ENCODE measurements at places on chromosomes 11 and 22. TPM values are rescaled to one million over a fixed set of nuclear protein-coding genes. Genes with fewer than 3 reads are reported as not detected.

DNA sequence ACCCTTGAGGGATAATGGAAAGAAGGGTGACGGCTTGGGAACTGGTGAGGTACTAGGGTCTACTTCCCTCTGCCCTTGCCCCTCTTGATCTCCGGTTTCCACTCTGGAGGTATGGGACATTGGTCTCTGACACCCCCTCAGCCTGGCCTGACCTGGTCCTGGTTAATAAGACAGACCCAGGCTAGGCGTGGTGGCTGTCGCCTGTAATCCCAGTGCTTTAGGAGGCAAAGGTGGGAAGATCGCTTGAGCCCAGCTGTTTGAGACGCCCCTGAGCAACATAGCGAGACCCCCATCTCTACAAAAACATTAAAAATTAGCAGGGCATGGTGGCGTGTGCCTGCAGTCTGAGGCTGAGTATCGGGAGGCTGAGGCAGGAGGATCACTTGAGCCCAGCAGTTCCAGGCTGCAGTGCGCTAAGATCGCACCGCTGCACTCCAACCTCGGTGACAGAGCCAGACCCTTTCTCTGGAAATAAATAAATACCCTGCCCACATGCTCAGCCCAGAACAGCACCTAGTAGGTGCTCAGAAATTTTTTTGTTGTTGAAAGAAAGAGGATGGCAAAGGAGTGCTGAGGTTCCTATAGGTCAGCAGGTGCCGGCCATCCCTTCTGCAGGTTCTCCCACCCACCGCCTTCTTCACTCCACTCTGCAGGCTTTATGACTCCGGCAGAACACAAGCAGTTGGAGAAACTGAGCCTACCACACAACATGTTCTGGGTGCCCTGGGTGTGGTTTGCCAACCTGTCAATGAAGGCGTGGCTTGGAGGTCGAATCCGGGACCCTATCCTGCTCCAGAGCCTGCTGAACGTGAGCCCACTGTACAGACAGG lies 6.3 kb downstream of the BEST1 start:
- DNase-seq = no peak

GRCh38 chr11:123587559-123587958 lies 66.9 kb downstream of the SCN3B start:
- DNase-seq = no peak

GRCh38 chr11:123594188-123594901 lies 60.1 kb downstream of the SCN3B start:
- DNase-seq = peak; percentile 27

DNA sequence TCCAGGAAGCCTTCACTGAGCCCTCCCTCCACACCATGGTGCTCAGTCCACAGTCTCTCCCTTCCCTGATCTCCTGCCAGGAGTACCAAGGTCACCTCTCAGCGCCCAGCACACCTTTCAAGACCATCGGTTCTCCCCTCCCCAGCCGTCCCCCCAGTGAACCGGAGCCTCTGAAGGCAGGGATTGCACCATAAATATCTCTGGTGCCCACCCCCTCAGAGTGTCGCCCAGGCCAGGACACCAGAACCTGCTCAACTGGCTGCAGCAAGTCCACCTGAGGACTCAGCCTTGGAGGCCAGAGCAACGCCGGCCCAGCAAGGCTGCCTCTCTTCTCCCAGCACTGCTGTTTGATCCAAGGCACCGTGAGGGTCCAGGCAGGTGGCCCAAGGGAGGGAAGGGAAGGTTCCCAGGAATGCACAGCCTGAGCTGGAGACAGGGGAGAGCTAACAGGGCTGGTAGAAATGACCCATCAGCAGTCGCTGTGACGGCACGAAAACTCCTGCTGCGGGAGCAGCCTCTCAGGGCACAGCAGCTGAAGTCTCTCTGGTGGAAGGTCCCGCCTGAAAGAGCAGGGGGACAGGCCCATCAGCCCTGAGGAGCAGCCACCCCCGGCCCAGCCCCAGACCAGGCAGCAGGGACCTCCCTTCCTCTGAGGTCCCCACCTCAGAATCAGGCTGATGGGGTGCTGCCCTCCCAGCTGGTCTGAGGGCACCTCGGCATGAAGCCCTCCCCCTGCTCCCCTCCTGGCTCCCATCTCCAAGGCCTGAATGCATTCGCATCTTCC lies 80.3 kb downstream of the BUD13 start:
- DNase-seq = no peak

DNA sequence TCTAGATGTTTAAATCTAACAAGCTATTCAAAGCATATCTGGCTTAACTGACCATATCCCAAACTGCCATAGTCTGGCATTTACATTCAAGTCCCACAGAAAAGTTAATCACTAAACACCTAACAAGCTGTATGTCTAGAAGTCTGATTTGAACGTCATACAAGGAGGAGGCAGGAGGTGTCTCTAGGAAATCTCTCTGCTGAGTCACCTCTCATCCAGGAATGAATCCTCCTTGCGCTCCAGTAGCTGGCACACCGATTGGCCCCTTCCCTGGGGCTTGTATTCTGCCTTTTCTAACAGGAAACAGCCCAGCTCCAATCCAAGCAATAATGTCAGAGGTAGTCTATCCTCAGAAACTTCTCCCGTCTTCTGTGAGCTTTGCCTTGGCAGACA lies 31.8 kb downstream of the FEZ1 start:
- DNase-seq = peak; percentile 49

GRCh38 chr22:29574762-29575450 lies 6.0 kb downstream of the NIPSNAP1 start:
- no peak for DNase-seq

- DNase-seq = no peak
These were observed 35.6 kb downstream of the RTL6 start for GRCh38 chr22:44462246-44463010.

Gene ANO3
- 1.5 TPM for total RNA-seq

Gene MMP11
- total RNA-seq = 10.3 TPM

Gene ZNRF3
- 3.0 TPM for total RNA-seq

Gene BIRC3
- total RNA-seq = 11.6 TPM

Gene ELFN2
- total RNA-seq = 1.1 TPM

Gene MS4A10
- total RNA-seq = not detected

All from A172 (cell line).